ENCODE measurements at places on chromosomes 5 and 9.

GRCh38 chr5:112316731-112317130 lies 102.3 kb downstream of the EPB41L4A start:
- no peak for DNase-seq

DNA sequence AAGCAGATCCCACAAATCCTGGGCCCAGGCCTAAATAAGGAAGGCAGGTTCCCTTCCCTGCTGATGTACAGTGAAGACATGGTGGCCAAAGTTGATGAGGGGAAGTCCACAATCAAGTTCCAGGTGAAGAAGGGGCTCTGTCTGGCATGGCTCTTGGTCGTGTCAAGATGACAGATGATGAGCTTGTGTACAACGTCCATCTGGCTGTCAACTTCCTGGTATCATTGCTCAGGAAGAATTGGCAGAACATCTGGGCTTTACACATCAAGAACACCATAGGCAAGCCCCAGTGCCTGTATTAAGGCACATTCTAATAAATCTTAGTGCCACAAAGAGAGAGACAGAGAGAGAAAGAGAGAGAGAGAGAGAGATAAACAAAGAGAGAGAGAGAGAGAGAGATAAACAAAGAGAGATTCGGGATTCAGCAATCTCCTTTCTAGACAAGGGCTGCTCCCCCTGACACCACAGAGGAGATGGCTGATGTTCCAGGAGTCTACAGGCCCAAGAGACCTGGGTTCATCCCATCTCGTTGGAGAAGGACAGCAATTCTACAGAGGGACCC lies 45.5 kb upstream of the HSPA9 start:
- no peak for DNase-seq

- DNase-seq, result no peak
Observed at GRCh38 chr5:54009357-54009756, 301.0 kb downstream of the ARL15 start.

- DNase-seq, result no peak
Observed at GRCh38 chr9:106962122-106962521, 99.2 kb downstream of the ZNF462 start.

- no peak for DNase-seq
Observed at GRCh38 chr9:30280229-30280900, 2104.1 kb upstream of the ACO1 start.

- peak; percentile 81 for DNase-seq
Observed at GRCh38 chr9:109012876-109013678, at the start of gene CTNNAL1. TSS of gene CTNNAL1 (minus strand) at chr9:109013499. CDS start at chr9:109013442, 57 bp downstream.

DNA sequence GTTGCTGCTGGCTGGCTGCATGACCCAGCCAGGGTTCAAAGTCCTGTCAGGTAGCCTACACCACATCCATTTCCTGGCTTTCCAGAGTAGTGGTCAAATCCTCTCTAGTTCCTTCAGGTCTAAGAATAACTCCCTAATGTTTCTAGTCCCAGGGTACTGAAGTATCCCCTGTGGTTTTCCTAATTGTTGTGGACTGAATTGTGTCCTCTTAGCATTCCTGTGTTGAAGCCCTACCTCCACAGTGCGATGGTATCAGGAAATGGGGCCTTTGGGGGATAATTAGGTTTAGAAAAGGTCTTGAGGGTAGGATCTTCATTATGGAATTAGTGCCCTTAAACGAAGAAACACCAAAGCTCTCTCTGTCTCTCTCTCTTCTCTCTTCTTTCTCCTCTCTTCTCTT lies 191.8 kb upstream of the CCNG1 start:
- no peak for DNase-seq

DNA sequence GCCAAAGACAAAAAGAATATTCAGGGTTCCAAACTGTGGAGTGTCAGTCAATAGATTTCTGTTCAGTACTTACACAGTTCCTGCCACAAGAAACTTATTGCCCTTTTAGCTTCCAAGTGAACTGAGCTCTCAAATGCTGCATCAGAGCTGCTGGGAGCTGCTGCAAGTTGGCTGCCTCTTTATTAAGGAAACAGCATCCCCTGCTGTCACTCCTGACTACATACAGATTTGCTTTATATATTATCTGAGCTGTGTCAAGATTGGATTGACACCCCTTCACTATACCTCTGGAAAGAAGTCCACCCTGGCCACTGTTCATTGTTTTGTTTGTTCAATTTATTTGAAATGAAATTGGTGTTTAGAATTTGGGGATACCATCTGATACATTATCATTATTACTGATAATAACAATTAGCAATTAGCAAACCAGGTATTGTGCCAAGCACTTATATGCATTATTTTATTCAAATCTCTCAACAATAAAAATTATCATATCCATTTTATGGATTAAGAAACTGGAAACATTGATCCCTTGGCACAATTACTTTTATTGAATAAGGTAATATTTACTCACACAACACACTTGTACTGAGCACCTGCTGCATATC lies 16.4 kb upstream of the C5orf58 start:
- no peak for DNase-seq

GRCh38 chr5:8844206-8844605 lies 701.7 kb downstream of the SEMA5A start:
- DNase-seq, result no peak

DNA sequence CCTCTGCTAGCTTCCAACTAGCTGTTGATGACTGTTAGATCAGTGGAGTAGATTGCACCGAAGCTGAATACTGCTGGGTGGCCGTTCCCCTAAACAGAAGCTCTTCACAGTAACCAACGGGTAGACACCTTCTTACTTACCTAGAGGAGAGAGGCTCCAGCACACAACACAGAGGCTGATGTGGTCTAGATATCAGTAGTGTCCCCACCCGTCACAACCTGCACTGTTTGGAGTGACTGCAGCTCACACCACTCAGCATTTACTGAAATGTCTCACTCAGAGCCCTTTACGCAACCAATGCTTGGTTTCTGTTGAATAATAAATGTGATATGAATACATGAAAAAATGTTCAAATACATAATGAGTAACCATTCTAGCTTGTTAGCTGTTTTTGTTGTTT lies 5.3 kb downstream of the TMEM174 start:
- DNase-seq, result no peak

DNA sequence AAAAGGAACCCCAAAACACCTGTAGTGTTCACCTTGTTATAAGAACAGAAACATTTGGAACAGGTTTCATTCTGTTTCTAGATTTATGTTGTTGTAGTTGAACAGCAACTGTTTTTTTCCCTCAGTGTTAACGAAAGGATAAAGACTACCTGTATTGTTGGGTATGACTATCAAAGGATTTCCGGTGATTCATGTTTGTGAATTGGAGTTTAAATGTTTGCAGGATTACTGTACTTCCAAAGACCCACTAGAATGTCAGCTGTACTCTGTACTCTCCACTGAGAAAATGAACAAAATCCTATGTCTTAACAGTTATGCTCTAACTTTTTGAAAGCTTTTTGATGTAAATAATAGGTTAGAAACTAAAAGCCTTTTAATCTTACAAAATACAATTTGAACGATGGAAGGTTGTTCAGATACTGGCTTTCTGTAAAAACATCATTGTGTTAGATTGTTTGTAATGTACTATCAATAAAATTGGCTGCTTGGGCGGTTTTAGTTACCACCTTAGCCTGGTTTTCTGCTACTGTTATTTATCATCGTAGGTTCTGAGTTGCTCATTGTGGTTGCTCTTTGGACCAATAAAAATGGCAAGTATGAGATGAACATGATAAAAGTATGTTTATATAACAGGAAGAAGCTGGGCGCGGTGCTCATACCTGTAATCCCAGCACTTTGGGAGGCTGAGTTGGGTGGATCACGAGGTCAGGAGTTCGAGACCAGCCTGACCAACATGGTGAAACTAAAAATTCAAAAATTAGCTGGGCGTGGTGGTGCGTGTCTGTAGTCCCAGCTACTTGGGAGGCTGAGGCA lies 44.1 kb downstream of the DCP2 start:
- no peak for DNase-seq

Data from T1000 (cell line).